ENCODE measurements at places on chromosomes 5 and 9.
A peak's percentile ranks its signal among the peaks of the same experiment; 100 is the strongest.

GRCh38 chr9:112867275-112867991, 23.2 kb downstream of the SLC46A2 start:
- DNase-seq: peak; percentile 38

DNA sequence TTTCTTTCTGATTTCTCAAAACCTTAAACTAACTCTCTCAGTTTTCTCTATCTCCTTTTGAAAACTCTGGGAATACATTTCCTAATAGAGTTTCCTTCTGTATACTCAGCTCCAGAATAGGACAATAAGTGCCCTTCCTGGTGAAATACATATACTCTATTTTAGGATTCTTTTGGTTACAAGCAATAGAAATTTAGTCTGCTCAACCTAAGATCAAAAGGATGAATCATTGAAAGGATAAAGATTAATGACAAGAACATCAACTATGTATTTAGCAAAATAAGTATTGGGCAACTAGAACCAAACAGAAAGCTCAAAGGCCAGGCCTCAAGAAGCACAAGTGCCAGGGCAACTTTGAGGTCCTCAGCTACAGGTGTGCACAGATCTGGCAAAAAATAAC, 127.1 kb downstream of the ADAMTSL1 start:
- DNase-seq: no peak

GRCh38 chr5:5619546-5619945, 197.1 kb downstream of the ICE1 start:
- DNase-seq: no peak

GRCh38 chr5:168251259-168251658, 40.2 kb upstream of the WWC1 start:
- DNase-seq: no peak

- DNase-seq: no peak
Measured at GRCh38 chr5:132765311-132766019, 11.6 kb downstream of the SEPTIN8 start.

GRCh38 chr9:120348951-120349429, 231.0 kb downstream of the CDK5RAP2 start:
- DNase-seq: peak; percentile 55

DNA sequence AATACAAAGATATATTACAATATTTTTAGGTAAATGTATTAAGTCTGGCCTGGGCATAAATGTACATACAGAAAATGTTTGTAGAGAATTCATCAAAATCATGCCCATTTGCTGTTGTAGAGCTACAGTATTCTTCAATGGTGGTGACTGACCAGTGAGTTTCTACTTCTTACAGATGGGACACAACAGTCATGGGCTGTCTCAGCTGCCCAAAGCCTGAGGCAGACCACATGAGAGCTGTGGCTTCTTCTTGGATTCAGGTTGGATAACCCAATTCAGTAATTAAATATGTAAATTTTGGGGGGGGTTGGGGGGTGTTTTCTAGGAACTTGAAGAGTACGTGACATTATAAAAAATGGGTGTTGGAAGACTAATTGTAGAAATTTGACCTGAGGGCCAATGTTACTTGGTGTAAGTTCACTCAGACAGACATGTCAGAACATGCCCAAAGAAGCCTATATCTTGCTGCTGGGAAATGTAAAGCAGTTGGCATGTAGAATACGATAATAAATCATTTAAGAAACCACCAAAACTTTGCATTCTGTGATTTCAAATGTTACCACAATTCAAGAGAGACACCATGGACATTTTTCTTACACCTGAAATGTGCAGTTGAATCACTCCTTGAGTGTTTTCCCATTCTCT, 17.9 kb downstream of the STARD4 start:
- no peak for DNase-seq

- DNase-seq: no peak
Measured at GRCh38 chr5:15587916-15588315, 87.9 kb downstream of the FBXL7 start.

GRCh38 chr9:124411514-124412227, 3.6 kb downstream of the PSMB7 start:
- DNase-seq: no peak

- DNase-seq: peak; percentile 27
Measured at GRCh38 chr9:104961238-104961637, 33.3 kb upstream of the ABCA1 start.

- no peak for DNase-seq
Measured at GRCh38 chr5:16953729-16954128, 17.6 kb upstream of the MYO10 start.

DNA sequence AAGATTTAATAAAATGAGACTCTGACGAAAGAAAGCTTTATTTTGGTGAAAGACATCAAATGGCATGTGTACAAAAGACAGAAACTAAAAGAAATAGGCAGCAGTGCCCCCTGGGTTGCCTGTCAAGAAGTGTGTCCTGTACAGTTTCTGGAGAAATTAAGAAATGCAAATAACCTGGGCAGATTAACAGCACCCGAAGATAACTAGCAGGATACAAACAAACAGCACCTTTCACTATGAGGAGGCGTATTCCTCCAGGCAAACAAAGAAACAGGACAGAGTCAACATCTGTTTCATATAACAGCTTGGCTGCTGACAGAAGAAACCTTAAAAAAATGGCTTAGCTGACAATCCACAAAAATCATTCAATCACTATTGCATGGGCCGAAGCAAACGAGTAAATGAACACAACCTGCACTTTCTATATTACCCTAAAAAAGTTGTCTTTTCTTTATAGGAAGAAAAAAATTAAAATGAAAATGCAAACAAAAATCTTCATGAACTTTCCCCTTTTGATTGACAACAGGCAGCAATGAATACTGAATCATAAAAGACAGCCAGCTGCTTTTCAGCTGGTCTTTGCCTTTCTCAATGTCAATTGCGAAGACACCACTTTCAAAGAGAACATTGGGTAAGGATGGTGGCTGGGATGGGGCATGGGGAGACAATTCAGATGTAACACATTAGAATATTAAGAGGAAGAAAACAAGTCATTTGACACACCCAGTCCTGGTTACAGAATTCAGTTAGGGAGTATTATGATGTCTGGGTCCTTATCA, 162.1 kb downstream of the ARL15 start:
- DNase-seq: no peak

DNA sequence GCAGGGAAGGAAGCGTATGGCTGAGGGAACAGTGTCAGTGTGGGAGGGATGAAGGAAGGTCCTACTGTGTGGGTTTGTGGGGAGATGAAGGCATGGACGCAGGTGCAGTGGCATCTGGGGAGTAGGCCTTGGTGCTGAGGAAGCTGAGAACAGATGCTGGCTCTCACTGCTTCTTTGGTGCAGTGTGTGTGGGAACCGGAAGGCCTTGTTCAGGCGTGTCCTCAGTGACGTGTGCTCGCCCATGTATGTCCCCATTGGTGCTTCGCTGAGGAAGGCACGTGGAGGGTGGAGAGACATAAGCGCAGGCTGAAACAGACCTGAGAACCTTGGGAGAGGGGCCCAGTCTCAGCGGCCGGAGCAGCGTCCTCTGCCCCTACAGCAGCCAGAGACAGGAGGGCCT, 18.7 kb downstream of the ADAMTS13 start:
- DNase-seq: peak; percentile 93

GRCh38 chr9:107715740-107716139, 226.2 kb upstream of the KLF4 start:
- no peak for DNase-seq

GRCh38 chr9:102768002-102768401, 227.1 kb upstream of the CYLC2 start:
- no peak for DNase-seq

- no peak for DNase-seq
Measured at GRCh38 chr5:96236051-96236450, 197.0 kb downstream of the PCSK1 start.

- no peak for DNase-seq
Measured at GRCh38 chr9:74663439-74663838, 166.3 kb downstream of the RORB start.

GRCh38 chr9:137920753-137921152, 43.2 kb downstream of the CACNA1B start:
- DNase-seq: no peak

DNA sequence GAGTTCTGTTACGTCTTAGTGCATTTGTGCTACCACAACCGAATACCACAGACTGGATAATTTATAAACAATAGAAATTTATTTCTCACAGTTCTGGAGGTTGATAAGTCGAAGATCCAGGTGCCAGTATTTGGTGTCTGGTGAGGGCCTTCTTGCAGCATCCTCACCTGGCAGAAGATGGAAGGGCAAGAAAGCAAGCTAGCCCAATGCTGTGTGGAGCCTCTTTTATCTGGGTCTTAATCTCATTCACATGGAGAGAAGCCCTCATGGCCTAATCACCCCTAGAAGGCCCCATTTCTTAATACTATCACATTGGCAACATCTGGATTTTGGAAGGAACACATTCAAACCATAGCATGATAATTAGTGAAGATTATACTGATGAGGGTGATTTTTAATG, 159.3 kb downstream of the CHSY3 start:
- DNase-seq: no peak

DNA sequence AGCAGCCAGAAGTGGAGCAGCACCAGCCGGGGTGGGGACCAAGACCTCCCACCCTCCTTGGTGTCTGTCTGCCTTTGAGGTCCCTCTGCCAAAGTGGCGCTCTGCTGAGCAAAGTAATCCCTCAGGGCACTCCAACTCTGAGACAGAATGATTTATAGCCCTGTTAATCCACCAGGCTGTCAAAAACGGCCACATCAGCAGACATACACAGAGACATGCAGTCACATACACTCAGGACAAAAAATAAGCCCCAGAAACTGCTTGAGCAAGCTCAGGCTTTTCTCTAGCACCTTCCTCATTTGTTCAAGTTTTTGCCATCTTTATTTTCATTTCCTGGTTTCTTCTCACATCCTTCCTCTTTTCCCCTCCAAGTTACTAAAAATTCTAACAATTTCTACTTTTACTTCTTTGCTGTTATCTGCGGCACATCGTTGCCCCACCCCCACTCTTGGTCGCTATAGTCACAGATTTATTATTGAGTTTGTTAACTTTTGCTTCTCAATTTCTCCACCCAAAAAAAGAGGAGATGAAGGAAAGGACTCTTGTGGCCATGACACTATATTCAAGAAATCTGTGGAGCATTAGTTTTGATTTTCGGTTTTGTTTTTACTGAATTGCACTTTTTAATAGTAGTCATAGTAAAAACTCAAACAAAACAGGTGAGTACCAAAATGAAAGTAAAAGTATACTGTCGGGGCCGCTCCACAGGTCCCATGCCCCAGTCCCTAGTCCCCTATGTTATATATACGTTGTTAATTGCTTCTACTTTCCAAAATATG, 17.4 kb upstream of the ADRB2 start:
- DNase-seq: peak; percentile 58

DNA sequence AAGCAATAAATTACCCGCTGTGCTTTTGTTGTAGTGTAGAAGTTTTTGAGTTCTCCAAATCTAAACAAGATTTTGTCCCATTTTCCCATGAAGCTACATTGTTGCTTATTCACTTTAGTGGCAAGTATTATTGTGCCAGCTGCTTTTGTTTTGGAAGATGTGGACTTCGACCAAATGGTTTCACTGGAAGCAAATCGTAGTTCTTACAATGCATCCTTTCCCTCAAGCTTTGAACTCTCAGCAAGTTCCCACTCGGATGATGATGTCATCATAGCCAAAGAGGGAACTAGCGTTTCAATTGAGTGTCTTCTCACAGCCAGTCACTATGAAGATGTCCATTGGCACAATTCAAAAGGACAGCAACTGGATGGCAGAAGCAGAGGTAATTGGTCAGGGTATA, 10.9 kb downstream of the MFAP3 start:
- no peak for DNase-seq

- DNase-seq: no peak
Measured at GRCh38 chr5:66012271-66012670, 85.9 kb downstream of the ERBIN start.

DNA sequence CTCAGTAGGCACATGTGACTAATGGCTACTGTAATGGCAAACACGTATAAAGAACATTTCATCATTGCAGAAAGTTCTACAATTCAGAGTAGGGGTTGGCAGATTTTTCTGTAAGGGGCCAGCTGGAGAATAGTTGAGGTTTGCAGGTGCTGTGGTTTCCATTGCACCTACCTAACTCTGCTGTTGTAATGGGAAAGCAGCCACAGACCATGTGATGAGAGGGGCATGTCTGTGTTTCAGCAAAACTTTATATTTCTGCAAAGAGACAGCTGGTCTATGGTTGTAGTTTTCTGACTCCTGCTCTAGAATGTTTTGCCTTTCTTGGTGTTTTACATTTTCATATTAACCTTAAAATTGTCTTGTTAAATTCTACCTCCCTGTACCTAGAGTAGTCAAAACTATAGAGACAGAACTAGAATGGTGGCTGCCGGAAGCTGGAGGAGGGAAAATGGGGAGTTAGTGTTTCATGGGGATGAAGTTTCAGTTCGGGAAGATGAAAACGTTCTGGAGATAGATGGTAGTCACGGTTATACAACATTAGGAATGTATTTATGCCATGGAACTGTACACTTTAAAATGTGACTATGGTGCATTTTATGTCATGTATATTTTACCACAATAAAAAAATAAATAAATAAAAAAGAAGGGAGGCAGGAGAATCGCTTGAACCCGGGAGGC, 44.3 kb downstream of the NUP214 start:
- no peak for DNase-seq

GRCh38 chr9:136051837-136052471, 43.1 kb downstream of the NACC2 start:
- peak; percentile 29 for DNase-seq

- DNase-seq: no peak
Measured at GRCh38 chr5:122306461-122306860, 5.6 kb upstream of the SNCAIP start.

DNA sequence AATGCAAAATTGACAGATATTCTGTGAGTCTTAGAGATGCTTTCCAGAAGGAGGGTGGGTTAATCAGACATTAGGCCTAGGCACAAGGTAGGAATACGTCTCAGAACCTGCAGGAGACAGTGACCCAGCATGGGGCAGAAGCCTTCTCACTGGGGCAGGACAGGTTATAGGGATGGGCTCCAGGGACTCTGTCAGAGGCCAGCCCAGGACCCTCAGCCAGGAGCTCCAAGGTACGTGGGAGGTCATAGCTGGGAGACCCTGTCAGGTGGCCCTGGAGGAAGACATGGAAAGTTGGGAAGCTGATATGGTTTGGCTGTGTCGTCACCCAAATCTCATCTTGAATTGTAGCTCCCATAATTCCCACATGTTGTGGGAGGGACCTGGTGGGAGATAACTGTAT, 450.4 kb downstream of the GADD45G start:
- DNase-seq: no peak

DNA sequence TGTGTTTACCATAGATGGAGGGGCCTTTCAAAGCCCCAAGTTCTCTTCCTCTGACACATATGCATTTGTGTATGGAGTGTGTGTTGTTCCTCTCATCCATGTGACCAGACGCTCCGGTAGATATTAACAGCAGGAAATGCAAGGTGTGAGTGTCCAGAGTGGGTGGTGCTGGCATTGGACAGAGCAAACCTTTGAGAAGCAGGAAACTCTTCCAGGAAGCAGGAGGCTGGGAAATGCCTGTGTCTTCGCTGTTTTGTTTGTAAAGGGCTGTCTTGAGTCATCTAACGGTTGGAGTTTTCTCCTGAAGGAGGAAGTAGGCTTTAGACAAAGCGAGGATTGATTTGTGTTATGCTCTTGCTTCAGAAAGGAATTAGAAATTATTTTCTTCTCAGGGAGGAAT, 370.9 kb downstream of the PLK2 start:
- DNase-seq: no peak

Data from GM20000 (cell line).